Stimulated activated CD4-positive, alpha-beta T cell treated with anti-CD3 and anti-CD28 coated beads, Interleukin-1b, Interleukin-23, amount 100 ng/mL, for 1 hour (primary cell): ENCODE measurements at places on chromosomes 2 and 18.
A peak's percentile ranks its signal among the peaks of the same experiment; 100 is the strongest.

DNA sequence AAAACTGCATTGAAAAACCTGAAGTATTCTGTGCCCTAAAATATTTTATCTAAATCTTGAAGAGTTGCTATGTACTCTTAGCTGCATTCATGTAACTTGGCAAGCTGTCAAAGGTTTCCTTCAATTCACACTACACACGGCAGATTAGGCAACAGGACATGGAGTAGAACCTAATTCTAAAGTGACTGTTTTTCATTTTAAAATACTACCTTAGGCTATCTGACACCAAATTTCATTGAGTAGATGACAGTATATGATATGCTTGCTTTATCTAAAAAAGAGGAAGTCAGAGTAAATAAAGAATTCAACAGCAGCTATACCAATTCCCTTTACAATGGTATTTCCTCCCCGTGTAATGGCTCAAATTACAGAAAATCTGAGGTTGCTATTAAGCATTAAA lies 45.4 kb downstream of the EXOC6B start:
- DNase-seq = no peak

- no peak for DNase-seq
These were observed 153.0 kb upstream of the LRATD1 start for GRCh38 chr2:14479486-14479885.

- no peak for DNase-seq
These were observed 370.8 kb downstream of the TNS1 start for GRCh38 chr2:217632043-217632442.

DNA sequence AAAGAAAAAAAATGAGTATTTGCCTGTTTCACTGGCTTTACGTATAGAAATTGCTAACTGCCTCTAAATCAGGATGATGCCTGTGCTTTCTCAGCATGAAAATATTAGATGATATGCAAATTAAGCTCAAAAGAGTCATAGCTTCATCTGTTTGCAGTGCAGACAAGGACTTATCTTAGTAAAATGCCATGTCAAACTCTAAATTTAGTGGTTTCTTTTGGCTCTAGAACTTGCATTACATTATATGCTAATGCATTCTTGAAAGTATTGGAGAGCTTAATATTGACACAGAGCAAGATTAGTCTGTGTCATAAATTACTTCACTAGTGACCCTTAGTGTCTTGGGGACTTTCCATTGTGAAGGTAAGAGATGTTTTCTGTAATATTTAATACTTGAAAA lies 1109.1 kb upstream of the NRXN1 start:
- no peak for DNase-seq

DNA sequence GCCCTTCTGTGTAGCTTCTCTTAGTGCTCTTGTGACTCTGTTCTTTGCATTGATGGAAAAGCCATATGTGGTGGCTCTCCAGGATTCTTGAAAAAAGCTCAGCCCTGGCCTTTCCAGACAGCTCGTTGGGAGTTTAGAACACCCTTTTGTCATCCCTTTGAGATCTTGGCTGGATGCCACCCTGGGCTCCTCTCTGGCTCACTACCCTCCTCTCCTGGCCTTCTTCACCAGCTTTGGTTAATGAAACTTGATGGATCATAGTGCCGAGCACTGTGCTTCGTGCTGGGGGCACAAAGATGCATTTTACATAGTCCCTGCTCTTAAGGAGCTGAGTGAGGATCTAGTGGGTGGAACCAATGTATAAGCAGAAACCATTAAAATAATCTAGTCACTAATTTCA lies 15.6 kb upstream of the FHOD3 start:
- no peak for DNase-seq

GRCh38 chr18:12283666-12284065 lies 24.4 kb upstream of the TUBB6 start:
- DNase-seq = no peak

- peak; percentile 16 for DNase-seq
These were observed 396 bp downstream of the CNOT9 start for GRCh38 chr2:218569038-218569431.

DNA sequence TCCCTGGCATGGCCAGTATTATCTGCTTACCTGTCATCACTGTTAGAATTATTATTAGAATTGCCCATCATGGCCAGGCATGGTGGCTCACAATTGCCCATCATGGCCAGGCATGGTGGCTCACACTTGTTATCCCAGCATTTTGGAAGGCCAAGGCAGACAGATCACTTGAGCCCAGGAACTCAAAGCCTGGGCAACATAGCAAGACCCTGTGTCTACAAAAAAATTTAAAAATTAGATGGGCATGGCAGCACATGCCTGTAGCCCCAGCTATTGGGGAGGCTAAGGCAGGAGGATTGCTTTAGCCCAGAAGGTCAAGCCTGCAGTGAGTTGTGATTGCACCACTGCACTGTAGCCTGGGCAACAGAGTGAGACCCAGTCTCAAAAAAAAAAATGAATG lies 27.4 kb upstream of the ID2 start:
- DNase-seq = no peak

DNA sequence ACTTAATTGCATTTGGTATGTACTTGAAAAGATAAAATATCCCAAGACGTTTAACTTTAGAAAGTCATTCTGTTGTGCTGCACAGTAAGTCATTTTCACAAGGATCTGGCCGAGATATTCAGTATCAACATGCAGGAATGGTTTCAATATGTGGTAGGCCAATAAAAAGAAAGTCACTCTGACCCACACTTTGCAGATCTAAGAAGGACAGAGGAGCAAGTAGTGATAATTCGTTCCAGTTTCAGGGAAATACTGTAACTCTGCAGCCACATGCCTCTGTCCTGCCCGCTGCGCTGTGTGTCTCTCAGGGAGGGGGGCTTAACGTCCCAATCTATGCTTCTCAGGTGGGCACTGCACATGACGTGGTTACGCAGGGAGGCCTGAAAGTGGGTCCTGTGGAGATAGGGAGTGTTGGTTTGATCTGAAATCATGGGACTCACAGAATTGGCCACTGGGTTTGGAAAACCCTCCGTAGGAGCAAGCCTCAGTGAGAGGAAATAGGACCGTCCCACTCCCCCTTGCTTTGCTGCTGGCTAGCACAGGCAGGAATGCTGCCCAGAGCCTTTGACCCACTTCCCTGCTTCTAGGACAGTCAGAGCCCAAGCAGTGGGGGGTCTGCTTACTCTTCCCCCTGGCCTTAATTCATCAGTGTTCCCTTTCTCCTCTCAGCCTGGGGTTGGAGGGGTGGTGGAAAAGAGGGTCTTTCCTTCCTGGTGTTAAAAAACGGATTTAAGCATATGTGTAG lies 314.7 kb upstream of the SPRED2 start:
- DNase-seq = no peak

GRCh38 chr18:44637210-44638033 lies 43.3 kb upstream of the SETBP1 start:
- no peak for DNase-seq

GRCh38 chr2:72916743-72917137 lies 579 bp upstream of the EMX1 start:
- no peak for DNase-seq

- DNase-seq = no peak
These were observed 797.4 kb downstream of the CNTNAP5 start for GRCh38 chr2:124822516-124822915.

GRCh38 chr2:10338270-10339188 lies 35.8 kb downstream of the HPCAL1 start:
- DNase-seq = no peak

GRCh38 chr2:152419944-152420343 lies 85.0 kb downstream of the FMNL2 start:
- no peak for DNase-seq

GRCh38 chr2:234257859-234258561 lies 207.5 kb downstream of the SPP2 start:
- no peak for DNase-seq

DNA sequence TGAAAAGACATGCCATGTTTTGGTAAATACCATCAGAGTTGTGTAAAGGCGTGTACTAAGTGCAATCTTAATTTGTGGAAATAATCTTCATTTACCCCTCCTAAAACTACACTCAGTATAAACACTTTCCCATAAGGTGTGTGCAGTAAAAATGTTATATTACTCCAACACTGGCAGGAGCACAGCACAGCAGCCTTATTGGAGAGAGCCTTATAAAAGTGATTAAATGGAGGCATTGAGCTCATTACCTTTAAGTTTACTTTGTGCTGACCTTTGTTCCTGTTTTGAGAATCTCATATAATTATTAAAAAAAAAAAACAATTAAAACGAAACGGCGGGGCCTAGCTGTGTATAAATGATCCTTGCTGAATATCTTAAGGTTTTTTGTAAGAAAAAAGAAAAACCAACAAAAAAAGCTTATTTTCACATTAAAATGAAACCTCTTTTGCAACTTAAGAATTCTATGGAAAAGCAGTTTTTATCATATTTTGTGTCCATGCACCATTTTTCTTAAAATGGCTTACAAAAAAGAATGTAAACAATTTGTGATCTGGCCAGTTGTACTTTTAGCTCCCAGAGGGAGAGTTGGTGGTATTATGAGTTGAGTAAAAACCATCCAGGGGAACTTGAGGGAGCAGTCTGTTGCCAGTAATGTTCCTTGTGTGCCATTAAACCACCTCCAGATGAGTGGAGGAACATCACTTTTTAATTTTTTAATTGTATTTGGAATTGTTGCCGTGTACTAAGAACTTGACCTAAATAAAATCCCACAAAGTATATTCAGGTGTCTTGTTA lies 103.4 kb downstream of the ABI2 start:
- no peak for DNase-seq

DNA sequence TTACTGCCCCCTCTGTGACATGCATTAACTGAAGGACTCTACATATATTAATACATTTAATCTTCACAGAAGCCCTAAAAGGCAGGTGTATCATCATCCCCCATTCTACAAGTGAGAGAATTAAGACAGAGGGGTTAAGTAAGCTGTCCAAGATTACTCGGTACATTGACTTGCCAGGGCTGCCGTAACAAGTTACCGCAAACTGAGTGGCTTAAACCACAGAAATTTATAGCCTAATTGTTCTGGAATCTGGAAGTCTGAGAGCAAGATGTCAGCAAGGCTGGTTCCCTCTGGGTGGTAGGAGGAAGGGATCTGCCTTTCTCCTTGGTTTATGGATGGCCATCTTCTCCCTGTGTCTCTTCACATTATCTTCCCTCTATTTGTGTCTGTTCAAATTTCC lies 605.5 kb downstream of the EPHA4 start:
- DNase-seq = no peak

- no peak for DNase-seq
These were observed 127.1 kb downstream of the SOCS6 start for GRCh38 chr18:70415823-70416488.

DNA sequence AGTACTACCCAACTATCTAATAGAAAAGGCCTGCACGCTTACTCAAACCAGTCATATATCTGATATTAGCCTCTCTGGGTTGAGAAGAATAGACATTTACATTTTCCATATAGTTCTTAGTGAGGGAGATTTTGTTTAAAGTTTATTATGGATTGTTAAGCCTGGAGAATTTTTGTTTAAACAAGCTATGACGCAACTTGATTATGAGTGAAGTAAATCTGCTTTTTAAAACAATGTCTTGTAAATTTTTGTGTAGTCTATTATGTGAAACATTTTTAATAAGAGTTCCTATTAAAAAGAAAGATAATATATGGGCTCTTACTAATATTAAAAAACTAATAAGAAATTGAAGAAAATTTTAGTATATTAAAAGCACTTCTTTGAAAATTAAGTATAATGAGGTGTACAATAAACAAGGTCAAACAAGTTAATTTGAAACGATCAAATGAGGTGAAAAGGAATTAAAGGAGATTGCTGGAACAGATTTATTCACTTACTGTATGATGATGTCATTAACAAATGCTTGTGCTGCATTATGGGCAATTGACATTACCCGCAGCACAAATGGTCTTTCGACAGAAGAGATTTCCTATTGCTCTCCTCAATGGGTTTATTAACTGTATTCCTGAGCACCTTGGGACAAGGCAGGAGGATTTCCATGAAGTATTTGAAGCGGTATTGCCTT lies 229.2 kb upstream of the SMIM21 start:
- DNase-seq = no peak

- DNase-seq = no peak
These were observed 115.3 kb downstream of the FHOD3 start for GRCh38 chr18:36412778-36413177.

- no peak for DNase-seq
These were observed 679.6 kb upstream of the CHAC2 start for GRCh38 chr2:53087874-53088461.

GRCh38 chr2:28583899-28584553 lies 88.2 kb downstream of the PLB1 start:
- DNase-seq = peak; percentile 52

GRCh38 chr2:134372141-134372540 lies 118.3 kb downstream of the MGAT5 start:
- DNase-seq = no peak

DNA sequence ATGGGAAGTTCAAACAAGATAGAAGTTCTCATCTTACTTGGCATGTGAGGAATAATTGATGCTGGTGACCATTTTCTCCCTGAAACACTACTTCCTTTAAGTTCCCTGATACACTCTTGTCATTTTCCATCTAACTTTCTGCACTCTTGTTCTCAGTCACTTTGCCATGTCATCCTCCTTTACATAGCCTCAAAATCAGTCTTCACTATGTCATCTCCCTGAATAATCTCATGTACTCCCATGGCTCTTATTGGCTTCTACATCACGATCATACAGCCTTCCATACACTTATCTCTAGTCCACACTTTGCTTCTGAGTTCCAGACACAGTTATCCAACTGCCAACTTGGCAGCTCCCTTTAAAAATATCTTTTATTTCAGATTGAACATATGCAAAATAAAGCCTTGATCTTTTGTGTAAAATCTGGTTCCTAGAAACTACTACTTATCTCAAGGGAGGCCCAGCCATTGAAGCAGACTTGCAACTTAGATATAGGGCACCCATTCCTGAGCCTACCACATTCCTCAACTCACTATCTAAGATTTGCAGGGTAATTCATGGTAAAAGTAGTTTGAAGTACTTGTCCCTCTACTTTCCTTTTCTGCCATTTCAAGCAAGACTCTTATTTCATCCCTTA lies 1070.2 kb upstream of the NXPH2 start:
- no peak for DNase-seq

DNA sequence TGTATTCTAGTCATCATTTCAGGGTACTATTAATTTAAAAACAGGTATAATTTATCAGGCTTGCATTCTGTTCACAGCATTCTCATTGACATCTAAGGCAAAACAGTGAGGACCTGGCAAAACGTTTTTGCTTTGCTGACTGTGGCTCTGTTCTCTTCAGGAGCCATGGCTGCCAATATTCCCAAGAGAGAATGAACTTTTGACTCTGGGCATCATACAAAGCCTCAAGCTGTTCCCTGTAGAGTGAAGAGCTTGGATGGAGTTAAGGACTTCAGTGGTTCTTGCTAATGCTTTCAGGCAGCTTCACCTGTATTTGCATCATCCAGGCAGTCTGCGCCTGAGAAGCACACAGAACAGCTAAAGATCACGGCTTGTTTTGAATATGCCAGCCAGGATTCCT lies 65.9 kb upstream of the CAVIN2 start:
- DNase-seq = no peak

DNA sequence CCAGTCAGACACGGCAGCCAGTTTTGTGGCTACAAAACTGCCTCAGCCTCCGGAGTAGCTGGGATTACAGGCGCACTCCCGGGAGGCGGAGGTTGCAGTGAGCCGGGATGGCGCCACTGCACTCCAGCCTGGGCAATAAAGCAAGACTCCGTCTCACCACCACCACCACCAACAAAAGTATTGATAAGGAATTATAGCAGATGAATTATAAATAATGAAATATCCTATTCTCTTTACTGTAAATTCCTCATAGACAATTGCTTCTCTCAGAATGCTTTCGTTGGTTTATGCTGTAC lies 1.4 kb upstream of the FAM161A start:
- DNase-seq = no peak

GRCh38 chr2:130289780-130290179 lies 52.9 kb upstream of the IMP4 start:
- no peak for DNase-seq

GRCh38 chr2:48620604-48621003 lies 2.9 kb downstream of the GTF2A1L start:
- no peak for DNase-seq
